ENCODE measurements at places on chromosomes 3 and 15.

- DNase-seq, result no peak
These were observed 57.6 kb upstream of the NEO1 start for GRCh38 chr15:72994534-72995177.

- no peak for DNase-seq
These were observed 30.3 kb upstream of the HHATL start for GRCh38 chr3:42732829-42733459.

GRCh38 chr3:24123596-24123995, 178.5 kb downstream of the NR1D2 start:
- no peak for DNase-seq

DNA sequence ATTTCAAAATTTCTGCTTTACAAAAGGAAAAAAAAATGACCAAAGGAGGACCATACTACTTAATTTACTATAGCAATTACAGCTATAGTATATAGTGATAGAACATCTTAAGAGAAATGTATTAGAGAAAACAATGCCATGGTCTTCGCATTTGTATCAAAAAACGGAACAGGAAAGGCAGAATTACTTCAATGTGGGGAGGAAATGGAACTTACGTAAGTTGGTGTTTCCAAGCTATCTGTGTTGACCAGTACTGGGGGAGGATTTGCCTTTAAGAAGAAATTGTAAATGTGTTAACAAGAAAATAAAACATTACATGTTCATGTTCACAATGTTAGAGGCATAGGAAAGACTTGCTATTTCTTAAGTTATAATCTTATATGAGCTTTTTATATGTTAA, 119.9 kb upstream of the MELTF start:
- no peak for DNase-seq

DNA sequence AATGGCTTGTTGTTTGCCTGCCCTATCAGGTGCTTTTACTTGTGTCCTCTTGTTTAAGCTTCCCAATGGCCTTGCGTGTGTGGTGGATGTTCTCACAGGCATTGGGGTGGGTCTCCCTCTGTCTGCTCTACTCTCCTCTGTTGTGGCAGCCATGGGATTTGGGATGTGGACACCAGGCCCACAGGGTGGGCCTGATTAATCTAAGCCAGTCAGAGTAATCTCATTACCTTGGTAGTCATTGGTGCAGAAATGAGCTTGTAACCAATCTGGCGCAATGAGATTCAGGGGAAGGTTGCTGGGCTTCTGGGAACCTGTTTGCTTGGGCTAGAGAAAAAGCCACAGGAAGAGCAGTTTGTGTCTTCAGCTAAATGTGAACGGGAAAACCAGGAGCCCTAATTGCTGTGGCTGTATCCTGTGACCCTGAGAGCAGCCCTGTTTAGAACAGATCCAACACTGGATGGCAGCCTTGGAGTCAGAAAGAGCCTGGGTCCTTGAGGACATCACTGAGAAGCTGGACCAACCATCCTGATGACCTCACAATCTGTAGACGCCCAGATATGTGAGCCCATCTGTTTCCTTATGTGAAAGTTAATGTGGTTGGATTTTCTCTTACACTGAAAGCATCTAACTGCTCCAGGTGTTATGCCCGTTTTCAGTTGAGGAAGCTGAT, 157.3 kb upstream of the UBE2E1 start:
- DNase-seq, result no peak

GRCh38 chr3:47646362-47646761, 67.7 kb upstream of the CSPG5 start:
- no peak for DNase-seq

DNA sequence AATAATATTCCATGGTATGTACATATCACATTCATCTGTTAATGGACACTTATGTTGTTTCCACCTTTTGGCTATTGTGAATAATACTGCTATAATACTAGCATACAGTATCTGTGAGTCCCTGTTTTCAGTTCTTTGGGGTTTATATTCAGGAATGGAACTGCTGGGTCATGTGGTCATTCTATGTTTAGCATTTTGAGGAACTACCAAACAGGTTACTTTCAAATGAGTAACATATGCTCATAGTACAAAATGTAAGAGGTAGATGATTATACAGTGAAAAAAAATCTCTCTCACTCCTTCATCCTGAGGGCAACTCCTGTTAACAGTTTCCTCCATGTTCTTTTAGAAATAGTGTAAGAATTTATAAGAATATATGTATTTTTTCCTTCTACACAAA, 162.2 kb downstream of the PLD1 start:
- no peak for DNase-seq

GRCh38 chr15:85693277-85693676, 101.4 kb downstream of the KLHL25 start:
- DNase-seq, result no peak

GRCh38 chr3:186406669-186407635, 44.9 kb upstream of the DGKG start:
- no peak for DNase-seq

DNA sequence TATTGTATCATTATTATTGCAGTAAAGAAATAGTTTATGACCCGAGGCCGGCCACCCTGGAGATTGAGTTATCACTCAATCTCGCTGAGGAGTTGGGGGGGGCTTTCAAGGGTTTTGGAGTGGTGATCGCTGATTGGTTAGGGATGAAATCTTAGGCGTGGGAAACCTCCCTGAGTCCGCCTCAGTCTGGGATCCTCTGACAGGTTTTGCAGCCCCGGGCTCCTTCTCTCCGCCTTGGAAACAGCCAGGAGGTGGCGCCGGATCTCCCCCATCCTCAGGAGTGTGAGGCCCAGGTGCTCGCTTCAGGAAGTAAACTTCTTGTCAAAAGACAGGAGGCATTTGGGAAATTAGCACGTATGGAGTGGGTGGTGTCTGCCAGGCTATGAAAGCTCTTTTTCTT, 41.1 kb upstream of the SEC61A1 start:
- no peak for DNase-seq
